ENCODE measurements at places on chromosomes 2 and 18.

DNA sequence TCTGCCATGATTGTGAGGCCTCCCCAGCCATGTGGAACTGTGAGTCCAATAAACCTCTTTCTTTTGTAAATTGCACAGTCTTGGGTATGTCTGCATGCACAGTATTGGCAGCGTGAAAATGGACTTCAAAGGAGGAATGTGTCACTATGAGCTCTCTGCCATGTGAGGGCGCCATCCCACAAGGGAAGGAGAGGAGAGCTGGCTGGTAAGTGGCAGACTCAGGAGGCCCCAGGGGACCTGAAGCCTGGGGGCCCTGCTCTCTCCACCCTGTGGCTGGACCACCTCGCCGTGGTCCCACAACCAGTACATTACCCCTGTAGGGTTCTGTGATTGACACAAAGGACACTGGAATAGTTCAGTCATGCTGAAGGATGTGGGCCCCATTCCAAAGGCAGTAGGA lies 122.1 kb downstream of the RPIA start:
- DNase-seq, result no peak

DNA sequence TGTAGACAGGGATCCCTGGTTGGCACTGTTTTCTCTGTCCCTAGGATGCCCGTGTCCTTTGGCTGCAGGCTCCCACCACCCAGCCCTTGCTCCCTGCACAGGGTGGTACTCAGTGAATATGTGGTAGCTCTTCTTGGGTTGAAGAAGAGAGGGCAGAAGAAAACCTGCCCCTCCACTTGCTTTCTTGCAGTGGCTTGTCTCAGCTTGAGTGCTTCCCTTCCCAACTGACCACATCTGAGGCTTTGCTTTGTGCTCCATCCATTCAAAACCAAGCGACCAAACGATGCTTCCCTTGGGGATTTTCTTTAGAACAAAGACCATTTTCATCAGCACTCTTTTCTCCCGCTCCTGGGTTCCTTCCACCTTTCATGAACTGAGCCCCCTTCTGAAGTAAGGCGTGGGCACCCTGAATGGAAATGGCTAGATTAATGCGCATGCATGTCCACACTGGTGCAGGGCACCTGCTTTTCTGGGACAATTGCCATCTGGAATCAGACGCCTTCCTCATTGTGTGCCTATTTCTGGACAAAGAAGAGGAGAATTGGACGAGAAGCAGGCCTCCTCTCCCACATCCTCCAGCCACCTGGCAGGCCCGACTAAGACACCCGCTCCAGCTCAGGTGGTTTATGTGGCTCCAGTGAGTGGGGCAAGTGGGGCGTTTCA lies 59.1 kb downstream of the ARL4C start:
- no peak for DNase-seq

DNA sequence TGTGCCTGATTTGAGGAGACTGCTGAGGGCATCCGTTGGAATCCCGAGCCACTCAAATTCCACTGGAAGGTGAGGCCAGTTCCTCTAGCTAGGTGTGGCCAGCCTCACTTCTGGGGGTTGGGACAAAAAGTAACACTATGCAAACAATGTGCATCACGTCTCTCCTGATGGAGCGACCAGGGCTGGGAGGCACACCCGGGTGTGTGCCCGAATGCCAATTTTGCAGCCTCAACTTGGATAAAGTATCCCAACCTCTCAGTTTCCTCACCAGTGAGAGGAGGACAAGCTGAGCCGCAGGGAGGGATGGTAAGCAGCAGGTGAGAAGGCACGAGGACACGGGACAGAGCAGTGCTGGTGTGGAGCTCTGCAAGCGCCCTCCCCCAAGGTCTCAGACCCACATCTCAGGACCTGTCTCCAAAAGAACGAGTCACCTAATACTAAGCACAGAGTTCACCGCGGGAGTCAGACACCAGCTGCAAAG lies 218.3 kb downstream of the HAUS1 start:
- DNase-seq, result no peak

GRCh38 chr18:11996190-11996754 lies 15.0 kb downstream of the IMPA2 start:
- no peak for DNase-seq

DNA sequence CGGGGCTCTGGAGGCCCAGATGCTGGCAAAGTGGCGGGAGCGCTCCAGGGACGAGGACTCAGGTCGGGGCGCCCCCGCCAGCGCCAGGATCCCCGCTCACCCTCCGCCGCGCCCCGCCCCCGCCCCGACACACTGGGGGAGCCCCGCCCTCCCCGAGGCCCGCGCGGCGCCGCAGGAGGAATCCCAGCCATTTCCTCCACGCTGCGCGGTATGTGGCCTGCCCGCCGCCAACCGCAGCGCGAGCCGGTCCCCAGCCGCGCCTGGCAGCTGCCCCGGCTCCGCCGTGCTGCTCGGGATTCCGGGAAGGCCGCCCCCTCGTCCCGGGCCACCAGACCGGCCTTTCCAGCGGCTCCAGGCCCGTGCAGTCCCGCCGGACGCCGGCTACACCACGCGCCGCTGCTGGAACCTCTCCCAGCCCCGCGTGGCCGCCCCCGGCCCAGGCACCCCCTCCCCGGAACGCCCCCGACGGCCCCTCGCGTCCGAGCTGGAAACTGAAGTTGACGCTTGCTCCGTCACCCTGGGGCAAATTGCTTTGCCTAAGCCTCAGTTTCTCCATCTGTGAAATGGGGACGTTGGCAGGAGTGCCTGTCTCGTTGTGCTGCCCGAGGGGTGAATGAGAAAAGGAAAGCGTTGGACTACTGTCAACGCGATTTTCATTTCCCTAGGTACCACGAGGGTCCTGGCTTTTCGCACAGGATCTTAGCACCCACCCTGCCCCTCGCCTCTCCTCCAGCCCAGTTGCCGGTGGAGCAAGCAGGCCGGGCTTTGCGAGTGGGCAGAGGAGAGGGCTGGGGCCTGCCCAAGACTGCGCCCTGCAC lies 53.6 kb downstream of the PKDCC start:
- DNase-seq, result peak; percentile 45

DNA sequence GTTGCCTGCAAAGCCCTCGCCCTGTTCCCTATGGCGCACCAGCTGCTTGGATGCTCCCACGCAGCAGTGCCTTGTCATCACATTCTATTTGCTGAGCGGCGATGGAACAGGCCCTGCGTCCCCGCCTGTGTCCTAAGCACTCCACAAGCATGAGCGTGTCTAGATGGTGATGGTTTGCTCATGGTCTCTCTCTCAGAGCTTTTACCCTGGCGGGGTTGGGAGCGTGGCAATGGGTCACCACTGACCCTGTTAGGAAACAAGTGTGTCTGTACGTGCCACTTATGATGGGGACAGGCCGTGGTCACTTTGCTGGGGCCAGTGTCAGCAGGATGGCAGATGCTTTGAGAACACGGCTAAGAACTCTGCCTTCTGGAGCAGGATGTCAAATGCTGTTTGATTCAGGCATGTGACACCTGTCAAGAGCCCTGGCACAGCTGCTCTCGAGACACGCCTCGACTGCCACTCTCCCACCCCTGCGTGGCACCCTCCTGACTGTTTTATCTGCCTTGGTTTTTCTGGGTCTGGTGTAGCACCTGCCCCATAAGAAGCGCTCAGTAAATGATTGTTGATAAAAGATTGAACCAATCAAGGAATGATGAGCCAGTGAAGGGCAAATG lies 44.2 kb downstream of the RRM2 start:
- DNase-seq, result no peak

- no peak for DNase-seq
Observed at GRCh38 chr2:205642599-205643356, 39.5 kb upstream of the NRP2 start.

GRCh38 chr2:196925768-196926561 lies 542 bp downstream of the PGAP1 start:
- peak; percentile 44 for DNase-seq

Measured in nephron progenitor cell (in vitro differentiated cells).